Stimulated activated CD8-positive, alpha-beta memory T cell treated with anti-CD3 and anti-CD28 coated beads, Interleukin-7, amount 100 ng/mL, for 1 hour (primary cell): ENCODE measurements at places on chromosomes 3 and 15.

GRCh38 chr15:76341366-76342057 lies 4.9 kb downstream of the ISL2 start:
- no peak for DNase-seq

GRCh38 chr3:36065321-36065720 lies 315.0 kb upstream of the STAC start:
- no peak for DNase-seq

- no peak for DNase-seq
Observed at GRCh38 chr15:99951511-99951910, 218.3 kb upstream of the LYSMD4 start.

DNA sequence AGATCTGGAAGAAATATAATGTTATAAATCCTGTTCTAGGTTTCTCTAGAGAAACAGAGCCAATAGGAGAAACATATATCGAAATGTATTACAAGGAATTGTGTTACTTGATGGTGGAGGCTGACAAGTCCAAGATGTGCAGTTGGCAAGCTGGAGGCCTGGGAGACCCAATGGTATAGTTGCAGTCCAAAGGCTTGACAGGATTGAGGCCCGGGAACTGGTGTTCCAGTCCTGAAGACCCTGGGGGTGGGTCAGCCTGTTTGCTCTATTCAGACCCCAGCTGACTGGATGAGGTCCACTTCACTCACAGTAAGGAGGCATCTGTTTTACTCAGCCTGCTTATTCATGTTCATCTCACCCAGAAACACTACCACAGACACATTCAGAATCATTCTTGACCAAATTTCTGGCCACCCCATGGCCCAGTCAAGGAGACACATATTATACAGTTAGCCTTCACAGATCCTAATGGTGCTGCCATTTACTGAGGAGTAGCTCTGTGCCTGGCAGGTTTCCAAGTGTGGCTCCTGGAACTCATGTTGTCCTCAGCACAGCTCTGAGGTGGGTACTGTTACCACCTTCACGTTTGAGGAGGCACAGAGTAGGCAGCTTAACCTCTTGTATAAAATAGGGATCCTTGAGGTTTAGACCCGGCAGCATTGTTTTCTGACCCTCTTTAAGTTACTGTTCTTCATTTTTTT lies 3.7 kb downstream of the TRAK1 start:
- DNase-seq, result no peak

GRCh38 chr15:51652084-51652668 lies 29.1 kb upstream of the SCG3 start:
- no peak for DNase-seq

DNA sequence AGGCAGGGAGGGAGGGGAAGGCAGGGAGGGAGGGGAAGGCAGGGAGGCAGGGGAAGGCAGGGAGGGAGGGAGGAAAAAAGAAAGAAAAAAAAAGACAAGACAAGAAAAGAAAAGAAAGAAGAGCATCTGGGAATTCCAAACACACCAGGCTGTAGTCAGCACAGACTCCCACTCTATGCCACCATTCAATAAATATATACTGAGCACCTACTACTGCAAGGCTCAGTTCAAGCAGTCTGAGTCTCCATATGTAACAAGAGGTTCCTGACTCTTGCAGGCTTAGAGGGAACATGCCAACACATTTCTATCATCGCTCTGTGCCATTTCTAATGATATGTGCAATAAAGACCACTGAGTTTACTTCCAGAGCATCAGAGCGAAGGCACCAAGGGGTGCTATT lies 47.7 kb downstream of the ANXA2 start:
- DNase-seq, result no peak

DNA sequence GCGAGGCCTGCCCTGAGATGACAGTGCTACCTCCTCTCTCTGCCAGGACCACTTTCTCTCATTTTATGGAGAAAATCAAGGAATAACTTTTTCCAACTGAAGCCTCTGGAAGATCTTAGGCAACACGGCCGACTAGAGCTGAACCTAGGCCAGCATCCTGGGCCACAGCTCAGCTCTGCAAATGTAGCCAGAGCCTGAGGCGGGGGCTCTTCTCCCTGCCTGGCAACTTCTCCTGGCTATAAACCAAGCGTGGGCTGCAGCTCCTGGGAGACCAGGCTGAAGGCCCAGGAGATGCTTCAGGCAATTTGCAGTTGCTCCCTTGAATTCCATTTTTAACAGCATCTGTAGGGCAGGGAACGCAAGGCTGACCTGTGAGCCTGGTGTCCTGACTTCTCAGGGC lies 74.9 kb downstream of the CEMIP start:
- no peak for DNase-seq

GRCh38 chr15:61034678-61035291 lies 194.3 kb downstream of the RORA start:
- DNase-seq, result no peak

DNA sequence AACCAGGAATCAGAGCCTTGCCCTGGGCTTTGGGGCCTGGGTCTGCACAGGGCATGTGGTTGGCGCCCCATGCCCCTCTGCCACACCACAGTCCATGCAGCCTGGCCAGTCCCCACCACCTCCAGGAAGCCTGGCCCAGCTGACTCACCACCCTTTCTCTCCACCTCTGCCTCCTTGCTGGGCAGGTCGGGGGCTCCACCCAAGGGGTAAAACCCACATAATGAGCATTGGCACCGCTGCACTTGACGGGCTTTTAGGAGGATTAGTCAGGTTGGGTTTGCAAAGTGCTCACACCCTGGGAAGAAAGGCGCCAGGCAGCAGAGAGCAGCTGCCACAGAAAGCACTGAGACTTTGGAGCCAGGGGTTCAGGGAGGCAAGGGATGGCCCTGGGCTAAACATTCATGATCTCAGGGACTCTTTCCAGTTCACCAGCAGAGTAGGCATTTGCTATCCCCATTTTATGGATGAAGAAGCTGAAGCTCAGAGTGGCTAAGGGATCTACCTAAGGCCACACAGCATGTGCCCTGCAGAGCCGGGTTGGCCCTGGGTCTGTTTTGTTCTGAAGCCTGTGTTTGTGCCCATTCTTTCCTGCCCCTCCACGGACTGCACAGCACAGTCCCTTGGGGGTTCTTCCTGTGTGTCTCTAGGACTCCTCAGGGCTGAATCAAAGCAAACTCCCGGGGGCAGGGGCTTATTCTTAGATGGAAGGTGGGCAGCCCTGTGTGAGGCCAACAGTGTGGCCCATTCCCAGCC lies 113.4 kb downstream of the ETFA start:
- no peak for DNase-seq

- no peak for DNase-seq
Observed at GRCh38 chr3:151580591-151580990, 119.7 kb upstream of the IGSF10 start.

GRCh38 chr3:113243071-113243470 lies 31.7 kb downstream of the BOC start:
- DNase-seq, result no peak

GRCh38 chr3:13972679-13973379 lies 93.0 kb upstream of the WNT7A start:
- no peak for DNase-seq
